ENCODE measurements at places on chromosomes 6 and 20. TPM values are rescaled to one million over a fixed set of nuclear protein-coding genes. Genes with fewer than 3 reads are reported as not detected.

CNBD2 gene
- 9.5 TPM for polyA plus RNA-seq

NRN1 gene
- 4.4 TPM for polyA plus RNA-seq

GCLC gene
- polyA plus RNA-seq, result 17.7 TPM

HLA-DRB5 gene
- not detected for polyA plus RNA-seq

TXLNB gene
- polyA plus RNA-seq, result not detected

SPTLC3 gene
- polyA plus RNA-seq, result not detected

SLC22A23 gene
- 8.8 TPM for polyA plus RNA-seq

SEL1L2 gene
- polyA plus RNA-seq, result not detected

TMEM200A gene
- polyA plus RNA-seq, result 30.7 TPM

TNFAIP3 gene
- polyA plus RNA-seq, result 0.20 TPM

IL20RA gene
- polyA plus RNA-seq, result not detected

CRISP3 gene
- polyA plus RNA-seq, result not detected

ULBP2 gene
- 1.5 TPM for polyA plus RNA-seq

SIRPB2 gene
- polyA plus RNA-seq, result not detected

MLN gene
- polyA plus RNA-seq, result not detected

SCGN gene
- polyA plus RNA-seq, result 283 TPM
